ENCODE measurements at places on chromosomes 11 and 22. TPM values are rescaled to one million over a fixed set of nuclear protein-coding genes. Genes with fewer than 3 reads are reported as not detected.

DNA sequence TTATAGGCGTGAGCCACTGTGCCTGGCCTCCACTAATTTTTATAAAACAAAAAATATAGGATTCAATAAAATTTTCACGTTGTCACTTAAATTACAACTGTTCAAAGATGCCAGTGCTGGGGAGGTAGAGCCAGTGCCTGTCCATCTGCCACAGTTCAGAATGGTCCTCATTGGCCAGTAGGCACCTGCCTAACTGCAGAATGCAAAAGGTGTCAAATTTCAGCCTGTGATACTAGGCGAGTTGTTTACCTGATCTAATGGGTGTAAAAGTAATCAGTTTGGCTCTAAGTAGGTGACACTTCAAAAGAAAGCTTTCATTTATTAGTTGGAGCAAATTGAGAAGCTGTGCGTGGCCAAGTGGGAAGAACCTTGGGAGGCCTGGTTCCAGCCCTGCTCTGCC, 2.4 kb downstream of the SMARCB1 start:
- H3K4me3 ChIP-seq = no peak overlapping the region
- no peak for DNase-seq
- no peaks in the 10 kb centered on the region for H3K27me3 ChIP-seq

- H3K27me3 ChIP-seq = no peaks in the 10 kb centered on the region
- no peaks in the 10 kb centered on the region for H3K4me1 ChIP-seq
- H3K36me3 ChIP-seq = no peaks in the 10 kb centered on the region
- H3K4me3 ChIP-seq = no peak overlapping the region
- no peak overlapping the region for H3K27ac ChIP-seq
Measured at GRCh38 chr11:30445056-30445455, 122.2 kb downstream of the ARL14EP start.

- H3K4me3 ChIP-seq = no peak overlapping the region
- DNase-seq = no peak
- H3K4me1 ChIP-seq = no peaks in the 10 kb centered on the region
- no peak overlapping the region for H3K27ac ChIP-seq
Measured at GRCh38 chr11:44451706-44452105, 113.8 kb upstream of the CD82 start.

- H3K4me3 ChIP-seq = no peak overlapping the region
- no peaks in the 10 kb centered on the region for H3K36me3 ChIP-seq
- H3K27me3 ChIP-seq = no peaks in the 10 kb centered on the region
- H3K4me1 ChIP-seq = peaks cover 10% of the 10 kb centered on the region
- peak; percentile 9 for DNase-seq
Measured at GRCh38 chr22:28544431-28544868, 135.2 kb downstream of the TTC28 start.

DNA sequence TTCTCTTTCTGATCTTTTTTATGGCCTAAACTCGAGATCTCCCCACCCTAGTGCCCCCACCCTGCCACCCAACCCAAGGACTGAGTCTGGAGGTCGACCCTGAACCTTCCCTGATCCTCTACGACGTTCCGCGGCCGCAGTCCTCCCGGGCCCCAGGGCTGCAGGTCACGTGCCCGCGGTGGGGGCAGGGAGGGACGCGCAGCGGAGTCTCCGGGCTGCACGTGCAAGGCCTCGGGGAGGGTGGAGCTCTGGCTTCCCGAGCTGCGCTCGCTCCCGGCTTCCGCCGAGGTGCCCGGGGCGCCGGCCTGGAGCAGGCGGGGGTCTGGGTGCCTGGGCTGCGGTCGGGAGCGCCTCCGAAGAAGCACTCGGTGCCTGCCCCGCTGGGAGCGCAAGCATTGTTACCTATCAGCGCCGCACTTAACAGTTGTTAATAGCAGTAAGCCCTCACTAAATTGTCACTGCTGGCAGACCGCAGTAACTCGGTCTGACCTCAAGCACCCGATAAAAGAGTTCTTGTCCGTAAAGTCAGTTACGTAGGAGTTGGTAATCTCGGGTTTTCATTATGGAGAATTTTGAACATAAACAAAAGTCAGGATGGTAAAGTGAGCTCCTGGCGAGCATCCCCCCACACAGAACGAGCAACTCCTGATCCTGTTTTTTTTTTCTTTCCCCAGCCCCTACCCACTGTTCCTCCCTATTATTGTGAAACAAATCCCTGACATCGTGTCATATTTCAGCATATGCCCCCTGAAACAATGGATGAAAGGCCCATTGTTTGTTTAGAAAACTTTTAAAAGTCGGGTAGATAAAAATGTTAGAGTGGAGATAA, 69.7 kb upstream of the EP300 start:
- peaks cover 4% of the 10 kb centered on the region for H3K4me1 ChIP-seq
- DNase-seq = peak; percentile 91
- no peaks in the 10 kb centered on the region for H3K36me3 ChIP-seq
- peak overlapping the region; percentile 80 for H3K27ac ChIP-seq

- no peaks in the 10 kb centered on the region for H3K27me3 ChIP-seq
- H3K36me3 ChIP-seq = no peaks in the 10 kb centered on the region
- no peak overlapping the region for H3K4me3 ChIP-seq
- no peaks in the 10 kb centered on the region for H3K4me1 ChIP-seq
- H3K27ac ChIP-seq = no peak overlapping the region
- DNase-seq = no peak
Measured at GRCh38 chr22:22929381-22930221, 42.0 kb downstream of the IGLL5 start.

The VSIG10L2 gene
- polyA plus RNA-seq = not detected

The DGCR6 gene
- polyA plus RNA-seq = 0.77 TPM

- H3K27me3 ChIP-seq = no peaks in the 10 kb centered on the region
- H3K27ac ChIP-seq = no peak overlapping the region
- DNase-seq = no peak
- H3K4me3 ChIP-seq = no peak overlapping the region
Measured at GRCh38 chr11:65928667-65929066, 9.4 kb downstream of the DRAP1 start.

DNA sequence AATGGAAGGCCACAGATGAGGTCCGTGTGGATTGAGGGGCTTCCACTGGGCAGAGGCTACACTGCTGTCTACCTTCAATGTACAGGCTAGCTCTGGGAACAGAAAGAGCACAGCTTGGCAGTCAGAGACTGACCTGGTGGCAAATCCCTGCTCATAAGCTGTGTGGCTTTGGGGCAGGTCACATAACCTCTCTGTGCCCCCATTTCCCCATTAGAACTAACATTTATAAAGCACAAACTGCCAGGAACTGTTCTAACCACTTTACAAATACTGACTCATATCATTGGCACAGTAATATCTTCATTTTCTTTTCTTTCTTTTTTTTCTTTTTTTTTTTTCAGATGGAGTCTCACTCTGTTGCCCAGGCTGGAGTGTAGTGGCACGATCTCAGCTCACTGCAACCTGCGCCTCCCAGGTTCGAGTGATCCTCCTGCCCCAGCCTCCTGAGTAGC, 3.1 kb downstream of the FOSL1 start:
- peaks cover 31% of the 10 kb centered on the region for H3K4me1 ChIP-seq
- H3K36me3 ChIP-seq = peaks cover 22% of the 10 kb centered on the region
- H3K27ac ChIP-seq = peak overlapping the region; percentile 100
- DNase-seq = peak; percentile 28
- no peaks in the 10 kb centered on the region for H3K27me3 ChIP-seq
- peak overlapping the region; percentile 14 for H3K4me3 ChIP-seq

DNA sequence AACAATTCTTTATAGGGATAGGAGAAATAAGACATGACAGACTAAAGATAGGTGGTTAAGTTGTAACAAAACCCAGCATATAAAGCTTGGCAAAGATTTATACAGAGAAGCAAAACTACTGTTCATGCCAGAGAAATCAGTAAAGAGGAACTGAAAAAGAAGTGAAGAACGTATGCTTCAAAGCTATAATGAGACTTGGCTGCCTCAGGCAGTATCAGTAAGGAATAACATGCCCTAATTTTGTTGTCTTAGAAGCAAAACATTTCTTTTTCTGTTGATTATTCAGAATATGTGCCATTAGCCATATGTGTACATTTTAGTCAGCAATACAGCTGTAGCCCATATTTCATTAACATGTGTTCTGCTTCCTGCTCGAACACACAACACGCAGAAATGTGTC, 403.2 kb downstream of the NELL1 start:
- DNase-seq = no peak
- H3K4me3 ChIP-seq = no peak overlapping the region
- H3K27me3 ChIP-seq = no peaks in the 10 kb centered on the region
- no peaks in the 10 kb centered on the region for H3K4me1 ChIP-seq

The SHISA8 gene
- polyA plus RNA-seq = not detected

The SLC6A5 gene
- not detected for polyA plus RNA-seq

The DDX25 gene
- not detected for polyA plus RNA-seq

GRCh38 chr22:41347066-41347859, 34.5 kb upstream of the TEF start:
- peaks cover 15% of the 10 kb centered on the region for H3K4me1 ChIP-seq
- H3K36me3 ChIP-seq = peaks cover 60% of the 10 kb centered on the region
- H3K27ac ChIP-seq = no peak overlapping the region
- no peaks in the 10 kb centered on the region for H3K27me3 ChIP-seq

DNA sequence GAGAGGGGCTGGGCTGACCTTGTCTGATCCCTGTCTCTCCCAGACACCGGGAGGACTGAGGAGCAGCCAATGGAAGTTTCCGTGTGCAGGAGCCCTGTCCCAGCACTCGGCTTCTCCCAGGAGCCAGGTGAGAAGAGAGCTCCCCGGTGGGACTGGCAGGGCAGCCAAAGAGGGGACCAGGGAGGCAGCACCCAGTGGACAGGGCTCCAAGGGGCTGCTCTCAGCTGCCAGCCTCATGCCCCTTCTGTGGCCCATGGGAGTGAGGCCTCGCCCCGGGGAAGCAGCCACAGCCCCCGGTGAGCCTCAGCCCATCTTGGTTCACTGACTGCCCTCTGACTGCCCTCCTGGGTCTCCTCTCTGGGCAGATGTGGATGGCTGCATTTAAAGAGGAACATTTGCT, 6.8 kb downstream of the SCO2 start:
- H3K36me3 ChIP-seq = peaks cover 18% of the 10 kb centered on the region
- H3K4me1 ChIP-seq = no peaks in the 10 kb centered on the region
- DNase-seq = no peak
- no peaks in the 10 kb centered on the region for H3K27me3 ChIP-seq

- no peak overlapping the region for H3K27ac ChIP-seq
- no peak for DNase-seq
- no peaks in the 10 kb centered on the region for H3K36me3 ChIP-seq
- no peaks in the 10 kb centered on the region for H3K4me1 ChIP-seq
Measured at GRCh38 chr11:46160100-46160499, 38.8 kb upstream of the PHF21A start.

The XKR3 gene
- polyA plus RNA-seq = not detected

The NAT10 gene
- 33.0 TPM for polyA plus RNA-seq

DNA sequence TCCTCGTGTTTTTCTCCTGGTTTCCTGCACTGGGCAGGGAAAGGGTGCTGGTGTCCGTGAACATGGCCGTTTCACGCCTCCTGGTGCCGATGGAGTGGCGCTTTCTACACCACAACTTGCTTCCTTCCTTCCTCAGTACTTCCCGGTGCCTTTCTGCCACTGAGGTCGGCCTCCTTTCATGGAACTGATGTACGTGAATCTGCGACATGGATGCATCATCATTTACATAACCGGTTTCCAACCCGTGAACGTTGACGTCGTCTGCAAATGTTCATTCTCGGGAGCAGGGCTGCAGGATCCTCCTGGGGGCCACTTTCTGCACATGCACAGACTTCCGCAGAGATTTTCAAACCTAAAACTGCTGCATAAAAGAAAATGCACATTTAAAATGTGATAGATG, 474.4 kb downstream of the BRD1 start:
- no peak overlapping the region for H3K27ac ChIP-seq
- H3K27me3 ChIP-seq = no peaks in the 10 kb centered on the region
- no peak for DNase-seq
- H3K4me3 ChIP-seq = no peak overlapping the region
- H3K36me3 ChIP-seq = no peaks in the 10 kb centered on the region
- H3K4me1 ChIP-seq = no peaks in the 10 kb centered on the region

GRCh38 chr11:2134022-2135010, 4.9 kb downstream of the IGF2 start:
- peaks cover 12% of the 10 kb centered on the region for H3K27me3 ChIP-seq
- no peak for DNase-seq
- H3K4me1 ChIP-seq = no peaks in the 10 kb centered on the region
- no peaks in the 10 kb centered on the region for H3K36me3 ChIP-seq
- no peak overlapping the region for H3K4me3 ChIP-seq

GRCh38 chr11:32052215-32052614, 38.7 kb upstream of the RCN1 start:
- H3K4me3 ChIP-seq = no peak overlapping the region
- H3K4me1 ChIP-seq = no peaks in the 10 kb centered on the region
- H3K27ac ChIP-seq = no peak overlapping the region
- H3K27me3 ChIP-seq = peaks cover 3% of the 10 kb centered on the region
- DNase-seq = peak; percentile 41

The OR52M1 gene
- polyA plus RNA-seq = not detected

- no peak overlapping the region for H3K4me3 ChIP-seq
- no peak overlapping the region for H3K27ac ChIP-seq
- H3K27me3 ChIP-seq = no peaks in the 10 kb centered on the region
- no peaks in the 10 kb centered on the region for H3K36me3 ChIP-seq
Measured at GRCh38 chr11:19551457-19551856, 161.2 kb upstream of the NAV2 start.

- H3K36me3 ChIP-seq = no peaks in the 10 kb centered on the region
- no peaks in the 10 kb centered on the region for H3K4me1 ChIP-seq
- H3K27me3 ChIP-seq = no peaks in the 10 kb centered on the region
- no peak for DNase-seq
- no peak overlapping the region for H3K27ac ChIP-seq
Measured at GRCh38 chr11:126805870-126806269, 194.7 kb downstream of the KIRREL3 start.

GRCh38 chr11:2129699-2130366, 9.4 kb downstream of the IGF2 start:
- DNase-seq = no peak
- H3K4me1 ChIP-seq = no peaks in the 10 kb centered on the region
- H3K27me3 ChIP-seq = peaks cover 3% of the 10 kb centered on the region
- H3K27ac ChIP-seq = no peak overlapping the region
- H3K36me3 ChIP-seq = no peaks in the 10 kb centered on the region

- H3K36me3 ChIP-seq = no peaks in the 10 kb centered on the region
- H3K27ac ChIP-seq = no peak overlapping the region
- no peak for DNase-seq
- H3K4me3 ChIP-seq = no peak overlapping the region
- H3K27me3 ChIP-seq = no peaks in the 10 kb centered on the region
- no peaks in the 10 kb centered on the region for H3K4me1 ChIP-seq
Measured at GRCh38 chr22:25002241-25002985, 49.9 kb downstream of the KIAA1671 start.

GRCh38 chr11:71391352-71391751, 56.8 kb downstream of the DHCR7 start:
- H3K36me3 ChIP-seq = no peaks in the 10 kb centered on the region
- no peak overlapping the region for H3K4me3 ChIP-seq
- H3K27ac ChIP-seq = no peak overlapping the region
- no peaks in the 10 kb centered on the region for H3K4me1 ChIP-seq

DNA sequence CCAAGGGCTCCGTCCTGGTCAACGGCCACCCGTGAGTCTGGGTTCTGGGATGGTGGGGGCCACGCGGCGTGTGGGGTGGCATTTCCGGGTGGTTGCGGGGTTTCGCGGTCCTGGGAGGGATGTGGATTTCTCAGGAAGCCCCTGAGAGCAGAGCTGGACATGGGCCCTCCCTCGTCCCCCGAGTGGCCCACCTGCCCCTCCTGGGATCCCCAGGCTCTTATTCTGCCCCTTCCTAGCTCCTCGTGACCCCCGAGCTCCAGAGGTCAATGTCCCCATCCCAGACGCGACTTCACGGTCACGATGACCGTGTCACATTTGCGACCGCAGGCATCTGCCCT, 4.4 kb downstream of the MUC5AC start:
- H3K27me3 ChIP-seq = no peaks in the 10 kb centered on the region
- no peaks in the 10 kb centered on the region for H3K36me3 ChIP-seq
- H3K4me1 ChIP-seq = no peaks in the 10 kb centered on the region
- no peak overlapping the region for H3K27ac ChIP-seq
- no peak for DNase-seq

GRCh38 chr11:76617553-76618265, 52.8 kb downstream of the LRRC32 start:
- no peaks in the 10 kb centered on the region for H3K27me3 ChIP-seq
- peaks cover 12% of the 10 kb centered on the region for H3K4me1 ChIP-seq
- H3K27ac ChIP-seq = no peak overlapping the region
- no peaks in the 10 kb centered on the region for H3K36me3 ChIP-seq
- H3K4me3 ChIP-seq = no peak overlapping the region
